Stimulated activated naive CD4-positive, alpha-beta T cell treated with Interleukin-2 at 50 U/mL for 16 hours (primary cell): ENCODE measurements at places on chromosomes 3 and 15.

GRCh38 chr3:127888564-127889107, 26.4 kb upstream of the KBTBD12 start:
- no peak for DNase-seq

- no peak for DNase-seq
Observed at GRCh38 chr3:190369668-190370295, 18.2 kb upstream of the CLDN16 start.

- DNase-seq: no peak
Observed at GRCh38 chr3:143306407-143306806, 186.8 kb downstream of the CHST2 start.

GRCh38 chr3:44021651-44022594, 219.8 kb upstream of the TOPAZ1 start:
- no peak for DNase-seq

GRCh38 chr3:53724566-53724965, 121.7 kb downstream of the CHDH start:
- no peak for DNase-seq

DNA sequence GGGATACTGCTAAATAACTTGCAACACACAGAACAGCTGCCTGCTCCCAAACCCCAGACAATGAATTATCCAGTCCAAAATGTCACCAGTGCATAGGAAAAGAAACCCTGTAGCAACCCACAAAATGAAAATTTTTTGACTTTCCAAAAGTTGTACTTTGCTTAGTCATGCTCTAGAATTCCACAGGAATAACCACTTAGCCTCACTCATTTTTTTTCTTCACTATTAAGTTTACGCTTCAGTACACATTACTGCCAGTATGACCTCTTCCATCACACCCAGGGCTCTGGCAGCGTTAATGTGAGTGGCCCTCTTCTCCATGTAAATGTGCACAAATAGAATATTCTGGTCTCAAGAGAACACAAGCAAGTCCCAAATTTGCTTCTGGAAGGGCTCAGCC, 259.8 kb downstream of the MAGI1 start:
- DNase-seq: no peak

DNA sequence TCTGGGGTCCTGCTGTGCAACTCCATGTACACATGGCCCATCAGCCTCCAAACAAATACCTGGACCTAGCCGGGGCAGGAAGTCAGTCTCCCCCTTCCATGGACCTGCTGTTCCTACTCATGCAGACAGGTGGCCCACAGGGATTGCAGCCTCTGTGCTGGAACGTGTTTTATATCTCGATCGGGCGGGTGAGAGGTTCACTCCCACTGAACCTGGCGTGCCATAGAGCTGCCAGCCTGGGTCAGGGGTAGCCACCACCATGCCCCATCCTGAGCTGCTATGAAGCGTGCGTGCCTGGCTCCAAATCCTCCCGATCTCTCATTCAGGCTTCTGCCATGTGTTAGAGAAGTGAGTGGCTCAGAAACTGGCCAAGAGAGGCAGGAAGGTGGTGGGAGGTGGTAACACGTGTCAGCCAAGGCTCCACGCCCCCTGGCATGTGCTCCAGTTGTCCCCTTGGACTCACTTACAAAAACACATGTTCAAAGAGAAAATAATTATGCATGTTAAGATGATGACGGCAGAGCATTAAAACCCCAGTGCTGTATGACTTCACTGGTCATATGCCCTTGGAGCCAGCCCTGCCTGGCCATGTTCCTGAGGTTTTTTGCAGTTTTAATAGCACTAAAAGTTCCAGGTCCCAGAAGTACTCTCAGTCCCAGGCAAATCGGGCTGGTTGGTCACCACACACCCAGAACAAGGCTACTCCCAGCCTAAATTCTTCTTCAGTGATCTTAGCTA, 30.6 kb downstream of the CTSH start:
- DNase-seq: no peak

DNA sequence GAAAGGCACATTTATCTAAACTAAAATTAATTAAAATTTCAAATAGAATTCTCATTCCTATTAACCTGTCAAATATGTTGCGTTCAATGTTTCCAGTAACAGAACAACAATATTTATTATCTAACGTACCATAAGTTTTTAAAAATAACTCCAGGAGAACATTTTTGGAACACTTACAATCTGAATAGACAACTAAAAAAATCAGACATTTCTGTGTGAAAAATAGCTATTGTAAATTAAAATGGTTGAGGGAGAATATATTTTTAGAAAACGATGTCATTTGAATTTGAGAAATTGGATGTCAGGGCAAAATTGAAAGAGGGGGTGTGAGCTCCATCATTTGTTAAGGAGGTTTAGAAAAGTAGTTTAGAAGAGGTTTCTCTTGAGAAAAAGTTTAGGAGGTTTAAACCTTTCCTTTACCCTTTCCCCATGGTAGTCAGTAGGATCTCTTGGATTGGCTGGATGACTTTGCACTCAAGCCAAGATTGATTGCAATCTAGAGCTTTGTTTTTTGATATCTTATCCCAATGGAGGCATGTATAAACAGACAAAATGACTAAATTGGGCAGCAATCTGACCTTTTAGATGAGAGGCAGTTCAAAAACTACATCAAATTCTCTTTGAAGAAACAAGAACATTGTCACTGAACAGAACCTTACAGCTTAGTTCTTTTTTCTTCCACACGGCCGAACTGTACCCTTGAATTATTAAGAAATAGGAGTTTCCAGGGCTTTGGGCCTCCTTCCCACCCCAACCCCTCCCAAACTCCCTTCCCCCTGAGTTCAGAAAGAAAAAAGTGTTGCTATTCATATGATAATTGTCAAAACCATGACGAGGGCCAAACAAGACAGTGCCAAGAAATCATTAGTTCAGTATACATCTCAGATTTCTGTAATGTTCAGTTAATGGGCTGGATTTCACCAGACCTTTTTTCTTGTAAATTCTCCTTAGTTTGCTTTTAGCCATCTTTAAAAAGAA, 79.7 kb upstream of the CDIN1 start:
- DNase-seq: no peak

DNA sequence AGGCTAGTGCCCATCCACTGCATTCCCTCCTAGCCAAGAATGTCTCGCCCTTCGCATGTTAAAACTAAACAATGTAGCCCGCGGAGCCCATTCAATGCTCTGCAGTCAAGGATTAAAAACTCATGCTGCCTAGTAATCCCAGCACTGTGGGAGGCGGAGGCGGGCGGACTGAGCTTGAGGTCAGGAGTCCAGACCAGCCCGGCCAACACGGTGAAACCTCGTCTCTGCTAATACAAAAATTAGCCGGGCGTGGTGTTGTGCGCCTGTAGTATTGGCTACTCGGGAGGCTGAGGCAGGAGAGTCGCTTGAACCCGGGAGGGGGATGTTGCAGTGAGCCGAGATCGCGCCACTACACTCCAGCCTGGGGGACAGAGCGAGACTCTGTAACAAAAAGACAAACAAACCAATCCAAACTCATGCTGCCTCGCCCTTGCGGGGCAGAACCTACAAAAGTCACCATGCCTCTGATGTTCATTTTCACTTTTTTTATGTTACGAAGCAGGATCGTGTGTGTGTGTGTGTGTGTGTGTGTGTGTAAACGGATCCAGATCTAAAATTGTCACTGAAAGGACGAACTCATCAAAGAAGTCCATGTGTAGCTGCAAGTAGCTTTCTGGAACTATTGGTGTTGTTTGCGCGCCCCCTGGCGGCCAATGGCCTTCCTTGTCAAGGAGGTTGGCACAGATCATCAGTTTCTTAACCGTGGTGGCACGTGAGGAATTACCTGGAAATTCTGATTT, 54.8 kb upstream of the SPESP1 start:
- DNase-seq: peak; percentile 85

DNA sequence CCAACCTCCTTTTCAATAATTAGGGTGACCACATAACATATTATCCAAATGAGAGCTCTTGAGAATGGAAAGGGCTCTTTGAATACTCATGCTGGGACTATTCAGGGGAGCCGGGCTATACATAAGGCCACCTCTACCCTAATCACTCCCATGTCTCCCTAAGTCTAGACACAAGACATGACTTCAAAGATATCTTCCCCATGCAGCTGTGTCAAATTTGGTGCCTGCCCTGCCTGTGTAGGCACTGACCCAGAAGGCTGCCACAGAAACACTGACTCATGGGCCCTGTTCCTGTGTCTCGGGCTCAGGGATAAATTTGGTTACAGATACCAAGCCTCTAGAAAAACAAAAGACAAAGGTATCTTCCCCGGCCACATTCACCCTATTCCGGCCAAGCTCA, 70.3 kb downstream of the MYLK start:
- DNase-seq: no peak

DNA sequence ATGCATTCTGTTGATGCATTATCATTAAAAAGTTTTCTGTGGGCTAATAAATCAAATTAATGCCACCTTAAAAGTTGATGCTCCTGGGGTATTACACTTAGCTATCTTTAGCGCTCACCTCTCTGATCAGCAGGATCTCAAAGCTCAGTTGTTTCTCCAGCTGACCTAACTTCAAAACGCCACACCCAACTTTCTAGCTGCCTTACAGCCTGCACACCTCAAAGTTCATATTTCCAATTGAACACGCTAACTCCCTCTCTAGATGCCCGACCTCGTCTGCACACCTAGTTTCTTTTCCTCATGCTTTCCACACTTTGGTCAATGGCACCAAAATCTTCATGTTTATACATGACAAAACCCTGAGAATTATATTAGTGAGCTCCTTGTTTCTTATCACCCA, 98.2 kb upstream of the AGTR1 start:
- no peak for DNase-seq

DNA sequence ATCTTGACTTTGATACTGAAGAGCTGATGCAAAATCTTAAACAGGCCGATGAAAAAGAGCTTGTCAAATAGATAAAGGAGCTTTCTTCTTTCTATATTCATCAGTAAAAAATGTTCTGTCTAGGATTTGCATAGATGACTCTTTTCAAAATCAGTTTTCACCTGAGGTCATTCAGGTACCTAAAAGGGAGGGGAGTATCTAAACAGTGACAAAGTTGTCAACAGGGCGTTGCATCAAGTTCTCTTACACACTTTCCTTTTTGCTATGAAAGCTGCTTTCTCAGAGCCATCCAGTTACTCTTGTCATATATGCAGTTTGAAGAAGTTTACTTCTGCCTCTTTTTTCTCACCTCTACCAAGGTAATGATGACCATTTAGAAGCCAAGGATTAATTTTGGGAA, 60.0 kb downstream of the AKAP13 start:
- DNase-seq: no peak
